ENCODE measurements at places on chromosomes 2 and 18.
A peak's percentile ranks its signal among the peaks of the same experiment; 100 is the strongest.

DNA sequence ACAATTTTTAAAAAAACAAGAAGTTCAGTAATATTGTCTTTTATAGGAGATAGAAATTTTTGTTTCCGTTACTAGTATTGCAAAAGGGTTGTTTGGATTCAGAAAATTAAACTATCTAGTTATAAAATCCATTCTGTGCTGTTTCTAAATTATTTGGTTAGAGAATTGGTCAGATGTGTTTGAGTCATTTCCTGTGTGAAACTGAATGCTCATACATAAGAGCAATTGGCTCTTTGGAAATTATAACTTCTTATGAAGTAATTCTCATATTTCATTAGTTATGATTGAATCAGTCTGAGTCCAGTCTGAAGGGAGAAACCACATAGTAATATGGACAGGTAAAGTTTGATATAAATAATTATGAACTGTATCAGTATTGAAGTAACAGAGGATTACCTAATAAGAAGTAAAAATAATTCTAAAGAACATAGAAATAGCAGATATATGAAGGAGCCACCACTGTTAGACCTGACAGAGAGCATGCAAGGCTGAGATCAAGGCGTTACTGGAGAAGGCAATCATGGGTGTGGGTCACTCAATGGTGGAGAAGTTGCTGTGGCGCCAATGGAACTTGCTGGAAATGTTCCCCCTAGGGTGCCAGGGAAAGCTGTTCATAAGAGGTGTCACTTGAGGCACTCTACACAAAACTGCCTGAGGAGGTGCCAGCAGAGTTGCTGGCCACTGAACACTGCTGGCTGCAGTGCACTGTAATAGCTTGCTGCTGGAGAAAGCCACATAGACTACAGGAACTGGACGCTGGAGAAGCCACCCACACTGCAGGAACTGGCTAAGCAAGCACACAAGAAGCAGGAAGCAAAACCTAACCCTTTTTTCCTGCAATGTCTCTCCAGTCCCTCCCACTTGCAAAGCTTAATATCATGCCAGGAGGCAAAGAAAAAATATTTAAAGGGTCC, 18.0 kb upstream of the FAP start:
- no peak for DNase-seq

GRCh38 chr2:124319577-124319976, 294.5 kb downstream of the CNTNAP5 start:
- no peak for DNase-seq

DNA sequence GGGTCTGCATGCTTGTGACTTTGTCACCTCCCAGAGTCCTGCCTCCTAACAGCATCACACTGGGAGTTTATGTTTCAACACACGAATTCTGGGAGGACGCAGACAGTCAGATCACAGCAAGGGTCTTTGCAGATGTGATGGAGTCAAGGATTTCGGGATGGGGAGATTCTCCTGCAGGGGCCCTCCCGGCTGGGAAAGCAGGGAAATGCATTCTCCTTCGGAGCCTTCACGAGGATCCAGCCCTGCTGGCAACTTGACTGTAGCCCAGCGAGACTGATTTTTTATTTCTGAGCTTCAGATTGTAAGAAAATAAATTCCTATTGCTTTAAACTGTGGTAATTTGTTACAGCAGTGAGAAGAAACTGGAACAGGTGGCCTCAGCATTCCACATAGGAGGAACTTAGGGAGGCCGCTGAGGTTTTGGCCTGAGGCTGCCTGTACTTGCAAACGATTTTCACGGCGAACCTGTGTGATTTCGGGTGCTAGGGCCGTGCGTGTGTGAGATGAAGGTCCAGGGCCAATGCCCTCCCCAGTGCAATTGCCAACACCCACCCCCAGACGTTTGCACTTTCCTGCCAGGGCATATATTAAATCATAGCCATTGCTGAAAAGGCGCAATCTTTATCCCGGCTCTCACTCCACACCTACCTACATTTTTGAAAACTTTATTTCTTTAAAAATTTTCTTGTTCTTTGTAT, 79.8 kb downstream of the ASB1 start:
- DNase-seq = no peak

GRCh38 chr2:9004338-9005204, 1.1 kb upstream of the MBOAT2 start:
- DNase-seq = no peak

GRCh38 chr18:23365602-23366001, 87.5 kb upstream of the RIOK3 start:
- DNase-seq = no peak

GRCh38 chr18:24628326-24628725, 167.9 kb downstream of the HRH4 start:
- DNase-seq = no peak

- DNase-seq = no peak
Measured at GRCh38 chr18:48244530-48244929, 164.7 kb downstream of the ZBTB7C start.

DNA sequence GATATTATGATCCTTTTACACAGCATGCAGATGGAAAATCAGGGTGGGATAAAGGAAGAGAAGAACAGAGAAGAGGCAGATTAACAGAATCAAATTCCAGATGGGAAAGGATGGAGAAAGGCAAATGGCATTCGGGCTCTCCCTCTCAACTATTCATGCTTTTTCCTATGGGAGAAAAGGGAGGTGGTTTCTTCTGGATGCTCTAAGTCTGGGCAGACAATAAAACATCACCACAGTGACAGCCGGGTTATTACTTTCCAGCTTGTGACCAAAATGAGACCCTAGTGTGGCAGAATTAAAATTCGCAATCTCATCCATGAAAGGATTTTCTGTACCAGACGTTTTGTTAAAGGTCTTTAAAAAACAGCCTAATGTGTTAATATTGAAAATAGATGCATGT, 440.7 kb downstream of the RND3 start:
- no peak for DNase-seq

DNA sequence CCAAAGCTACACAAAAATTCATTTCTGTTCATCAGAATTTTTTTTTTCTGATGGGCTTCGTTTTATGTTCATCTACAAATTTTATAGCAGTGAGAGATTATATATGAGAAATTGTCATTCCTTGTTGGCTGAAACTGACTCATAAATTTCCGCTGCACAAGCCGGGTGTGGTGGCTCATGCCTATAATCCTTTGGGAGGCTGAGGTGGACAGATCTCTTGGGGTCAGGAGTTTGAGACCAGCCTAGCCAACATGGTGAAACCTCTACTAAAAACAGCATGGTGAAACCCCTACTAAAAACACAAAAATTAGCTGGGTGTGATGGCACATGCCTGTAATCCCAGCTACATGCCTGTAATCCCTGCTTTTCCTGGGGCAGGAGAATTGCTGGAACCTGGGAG, 72.0 kb downstream of the PLEKHM3 start:
- no peak for DNase-seq

GRCh38 chr2:194385376-194385775, 1271.7 kb upstream of the SLC39A10 start:
- DNase-seq = no peak

- DNase-seq = peak; percentile 36
Measured at GRCh38 chr18:61702007-61702406, 190.8 kb downstream of the RNF152 start.

DNA sequence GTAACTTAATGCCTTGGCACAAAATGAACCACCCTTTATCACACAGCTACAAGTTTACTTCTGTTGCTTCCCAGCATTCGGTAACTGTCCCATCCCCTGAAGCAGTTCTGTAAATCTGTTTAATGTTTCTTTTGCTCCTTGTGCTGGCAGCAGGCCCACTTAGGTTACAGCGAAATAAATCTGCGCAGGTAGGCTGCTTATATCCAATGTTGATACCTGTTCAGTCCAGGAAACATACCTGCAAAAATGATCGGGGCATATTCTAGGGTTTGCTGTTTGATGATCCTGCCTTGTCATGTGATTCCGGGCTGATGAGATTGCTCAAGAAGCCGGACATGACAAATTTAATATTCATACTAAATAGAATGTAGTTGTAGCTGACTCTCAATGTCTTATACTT, 23.3 kb downstream of the PELI1 start:
- no peak for DNase-seq

DNA sequence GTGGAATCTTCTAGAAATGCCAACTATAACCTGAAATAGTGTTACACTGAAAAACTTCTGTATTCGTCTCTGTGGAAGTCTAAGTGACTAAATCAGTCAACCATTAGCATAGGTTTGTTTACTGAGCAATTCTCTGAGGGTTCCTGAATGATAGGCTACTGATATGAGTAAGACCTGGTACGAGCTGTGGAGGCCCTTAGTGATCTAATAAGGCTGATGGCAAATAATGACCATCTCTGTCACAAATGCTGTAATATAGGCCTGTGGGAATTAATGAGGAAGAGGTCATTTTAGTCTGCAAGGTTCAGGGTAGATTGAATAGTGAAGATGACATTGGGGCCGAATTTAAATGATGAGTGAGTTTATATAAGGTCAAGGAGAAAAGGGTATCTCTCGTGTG, 82.5 kb downstream of the MGAT5 start:
- no peak for DNase-seq

DNA sequence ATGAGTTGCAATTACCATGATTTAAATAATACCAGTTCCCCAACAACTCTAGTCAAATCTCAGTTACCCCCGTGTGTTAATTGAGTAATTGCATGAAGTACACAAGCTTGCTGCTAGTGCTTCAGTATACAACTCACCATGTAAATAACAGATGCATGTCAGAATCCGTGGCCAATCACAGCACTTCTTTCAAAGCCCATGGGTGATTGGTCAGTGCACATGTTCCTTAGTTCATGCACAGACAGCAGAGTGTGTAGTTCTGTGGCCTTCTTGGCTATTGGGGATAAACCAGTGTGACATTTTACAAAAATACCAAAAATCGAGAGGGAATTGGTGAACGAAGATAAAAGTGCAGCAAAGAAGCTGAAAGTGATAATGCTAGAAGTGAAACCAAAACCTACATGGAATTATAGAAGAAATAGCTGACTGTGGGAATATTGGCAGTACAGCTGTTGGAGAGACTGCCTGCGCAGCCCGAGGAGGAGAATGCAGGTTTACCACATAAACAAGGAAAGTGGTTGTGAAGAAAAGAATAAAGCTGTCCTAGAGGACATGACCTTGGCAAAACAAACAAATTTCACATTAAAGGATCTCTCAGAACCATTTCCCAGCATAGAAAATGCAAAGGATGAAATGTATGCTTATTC, 59.4 kb downstream of the NEDD4L start:
- DNase-seq = no peak

DNA sequence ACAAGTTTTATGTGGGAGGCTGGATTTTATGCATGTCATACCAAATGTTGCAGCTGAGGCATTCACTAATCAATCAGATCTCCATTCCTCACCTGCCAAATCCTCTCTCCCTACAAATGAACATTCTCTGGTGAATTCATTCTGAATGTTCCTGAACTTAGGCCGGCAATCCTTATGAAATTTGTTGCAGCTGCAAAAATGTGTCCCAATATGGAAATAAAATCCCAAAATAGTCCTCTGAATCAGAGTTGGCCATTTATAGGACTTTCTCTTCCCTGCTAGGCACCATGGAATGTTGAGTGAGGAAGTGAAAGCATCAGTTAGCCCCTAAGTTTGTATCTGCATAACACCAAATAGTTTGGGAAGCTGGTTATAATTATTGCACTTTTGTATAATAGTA, 25.6 kb downstream of the GCA start:
- DNase-seq = no peak

DNA sequence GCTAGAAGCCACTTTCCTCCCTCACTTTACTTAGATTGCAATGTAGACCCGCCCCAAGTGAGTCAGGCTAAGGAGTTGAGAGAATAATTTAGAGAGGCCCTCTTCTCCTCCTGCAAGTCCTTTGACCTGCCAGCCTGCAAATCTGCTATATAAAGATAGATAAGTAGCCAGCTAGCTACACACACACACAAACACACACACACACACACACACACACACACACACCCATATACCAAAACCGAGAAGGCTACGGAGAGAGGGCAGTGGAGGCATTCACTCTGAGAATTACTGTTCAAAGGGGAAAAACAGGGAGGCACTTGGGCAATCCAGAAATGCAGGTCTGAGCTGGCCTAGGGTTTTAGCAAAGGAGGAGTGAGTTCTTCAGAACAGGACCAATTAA, 23.0 kb upstream of the SMAD7 start:
- DNase-seq = no peak

- peak; percentile 56 for DNase-seq
Measured at GRCh38 chr2:159960414-159960813, 102.0 kb downstream of the PLA2R1 start.

DNA sequence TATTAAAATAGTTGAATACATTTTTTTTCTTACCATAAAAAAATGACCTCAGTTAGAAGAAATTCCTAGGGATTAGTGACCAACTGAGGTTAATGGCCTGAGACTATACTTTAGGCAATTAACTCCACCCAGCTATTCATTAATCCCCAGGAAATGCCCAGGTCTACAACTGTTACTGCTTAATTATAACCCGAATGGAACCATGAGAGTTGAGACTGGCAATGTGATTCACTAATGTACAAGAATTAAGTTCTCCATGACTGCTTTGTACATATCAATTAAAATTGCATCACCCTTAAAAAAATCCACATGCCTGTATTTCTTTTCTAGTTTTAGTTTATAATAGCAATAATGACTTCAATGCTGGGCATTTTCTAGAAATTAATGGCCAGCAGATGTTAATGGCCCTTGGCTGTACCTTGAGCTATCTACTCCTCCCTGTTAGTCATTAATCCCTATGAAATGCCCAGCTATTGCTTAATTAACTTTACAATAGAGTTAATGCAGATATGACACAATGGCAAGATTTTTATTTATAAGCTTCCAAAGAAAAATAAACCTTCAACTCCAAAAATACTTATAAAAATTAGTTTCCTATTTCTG, 44.1 kb downstream of the ERBB4 start:
- DNase-seq = no peak

- no peak for DNase-seq
Measured at GRCh38 chr18:41372046-41372665, 582.9 kb upstream of the PIK3C3 start.

DNA sequence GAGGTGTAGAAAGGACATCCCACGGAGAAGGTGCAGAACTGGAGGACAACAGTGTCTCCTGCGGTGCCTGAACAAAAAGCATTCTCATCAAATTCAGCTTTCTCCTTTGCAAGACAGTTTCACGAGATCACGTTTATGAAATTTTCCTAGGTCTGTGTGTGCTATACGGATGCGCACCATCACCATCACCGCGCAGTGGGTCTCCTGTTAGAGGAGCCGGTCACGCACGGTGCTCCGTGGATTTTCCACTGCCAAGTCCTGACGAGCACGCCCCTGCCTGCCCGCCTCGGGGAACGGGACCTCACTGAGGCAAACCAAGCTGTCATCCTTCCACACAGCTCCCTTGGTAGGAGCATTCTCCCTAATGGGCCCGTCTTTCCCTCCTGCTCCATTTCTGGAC, 140.4 kb upstream of the TPO start:
- DNase-seq = no peak
